ENCODE measurements at places on chromosomes 11 and 22.

GRCh38 chr11:68838572-68838964 is 3.1 kb downstream of the CPT1A start:
- peak; percentile 78 for DNase-seq

GRCh38 chr11:70772950-70773349 is 374.6 kb downstream of the CTTN start:
- DNase-seq, result no peak

DNA sequence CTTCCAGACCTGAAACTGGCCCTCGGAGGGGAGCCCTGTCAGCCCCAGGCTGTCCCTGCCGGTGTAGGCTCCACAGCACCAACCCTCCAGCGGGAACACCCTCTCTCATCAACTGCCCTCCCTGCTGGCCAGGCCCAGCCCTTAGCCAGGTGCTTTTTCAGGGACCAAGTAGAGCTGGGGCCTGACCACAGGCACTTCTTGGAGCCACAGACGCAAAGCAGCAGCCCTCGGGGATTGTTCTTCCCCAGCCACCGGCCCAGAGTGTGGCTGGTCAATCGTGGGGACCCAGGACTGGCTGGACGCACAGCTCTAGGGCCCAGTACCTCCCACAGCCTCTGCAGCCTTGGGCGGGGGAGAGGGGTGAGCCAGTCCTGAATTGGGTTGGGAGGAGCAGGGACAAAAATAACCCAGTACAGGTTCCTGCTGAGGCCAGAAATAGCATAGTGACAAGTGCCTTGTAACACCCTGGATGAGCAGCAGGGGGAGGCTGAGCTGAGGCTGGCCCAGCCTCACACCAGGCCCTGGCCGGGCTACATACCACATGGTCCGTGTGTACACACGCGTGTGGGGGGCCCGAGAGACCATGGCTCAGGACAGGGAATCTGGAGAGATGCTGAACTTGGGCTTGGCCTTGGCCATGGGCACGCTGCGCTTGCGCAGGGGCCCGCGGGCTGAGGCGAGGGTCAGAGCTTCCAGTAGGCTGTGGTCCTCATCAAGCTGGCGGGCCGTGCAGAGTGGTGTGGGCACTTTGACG is 2.0 kb downstream of the KCNJ11 start:
- DNase-seq, result no peak

- DNase-seq, result no peak
Observed at GRCh38 chr11:93324500-93324899, 6.0 kb upstream of the DEUP1 start.

DNA sequence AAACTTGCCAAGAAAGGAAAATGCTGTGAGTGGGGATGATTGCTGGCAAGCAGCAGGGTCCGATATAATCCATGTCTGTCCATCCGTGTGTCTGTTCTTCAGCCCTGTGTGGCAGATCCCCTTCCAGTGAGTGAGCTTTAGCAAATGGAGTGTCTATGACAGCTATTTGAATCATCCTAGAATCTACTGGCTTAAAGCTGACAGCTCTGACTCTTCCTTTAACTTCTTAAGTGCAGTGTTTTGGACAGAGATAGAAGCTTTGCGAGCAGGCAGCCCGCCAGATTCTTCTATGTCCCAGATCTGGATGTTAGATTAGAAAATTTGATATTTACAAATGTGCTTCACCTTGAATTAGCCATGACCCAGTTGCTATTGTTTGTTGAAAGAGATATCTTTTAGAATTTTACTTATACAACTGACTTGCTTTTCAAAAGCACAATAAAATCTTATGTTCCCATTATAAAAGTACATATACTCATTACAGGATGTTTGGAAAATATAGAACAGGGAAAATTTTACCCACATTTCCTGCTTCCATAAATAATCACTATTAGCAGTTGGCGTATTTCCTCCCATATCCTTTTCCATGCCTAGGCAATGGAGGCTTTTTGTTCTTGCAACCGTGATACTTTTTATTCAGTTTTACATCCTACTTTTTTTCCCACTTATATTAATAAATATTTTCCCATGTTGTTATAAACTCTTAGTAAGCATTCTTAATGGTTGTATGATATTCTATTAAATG is 124.5 kb downstream of the COMMD9 start:
- no peak for DNase-seq

DNA sequence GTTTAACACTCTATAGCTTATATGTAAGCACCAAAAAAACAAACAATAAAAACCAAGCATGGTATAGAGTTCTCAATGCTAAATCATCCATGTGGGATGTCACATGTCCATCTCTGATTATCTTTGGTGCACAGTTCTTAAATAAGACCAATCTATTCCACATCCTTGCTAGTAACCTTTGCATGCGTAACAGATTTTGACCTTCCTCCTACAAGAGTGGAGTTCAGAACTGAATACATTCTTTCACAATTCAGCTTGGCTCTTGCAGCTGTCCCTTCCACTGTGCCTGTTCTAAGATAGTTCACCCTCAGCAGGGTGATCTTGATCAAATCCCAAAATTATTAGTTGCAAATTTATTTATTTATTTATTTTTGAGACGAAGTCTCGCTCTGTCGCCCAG is 21.1 kb downstream of the PRR14L start:
- DNase-seq, result no peak

- no peak for DNase-seq
Observed at GRCh38 chr22:33866511-33866910, 53.8 kb downstream of the LARGE1 start.

DNA sequence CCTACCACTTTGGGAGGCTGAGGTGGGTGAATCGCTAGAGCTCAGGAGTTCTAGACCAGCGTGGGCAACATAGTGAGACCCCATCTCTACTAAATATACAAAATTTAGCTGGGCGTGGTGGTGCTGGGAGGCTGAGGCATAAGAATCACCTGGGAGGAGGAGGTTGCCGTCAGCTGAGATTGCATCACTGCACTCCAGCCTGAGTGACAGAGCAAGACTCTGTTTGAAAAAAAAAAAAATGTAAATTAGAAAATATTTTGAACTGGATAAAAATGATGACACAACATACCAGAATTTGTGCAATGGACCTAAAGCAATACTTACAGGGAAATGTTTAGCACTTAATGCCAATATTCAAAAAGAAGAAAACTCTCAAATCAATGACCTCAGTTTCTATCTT is 46.4 kb downstream of the ATG16L2 start:
- DNase-seq, result no peak

- no peak for DNase-seq
Observed at GRCh38 chr11:128886406-128887124, 4.6 kb upstream of the KCNJ5 start.

GRCh38 chr22:40764763-40765441 is 54.2 kb downstream of the SLC25A17 start:
- DNase-seq, result no peak

- no peak for DNase-seq
Observed at GRCh38 chr11:85673393-85673792, 8.5 kb upstream of the CREBZF start.

GRCh38 chr11:19511413-19512183 is 201.0 kb upstream of the NAV2 start:
- peak; percentile 73 for DNase-seq

DNA sequence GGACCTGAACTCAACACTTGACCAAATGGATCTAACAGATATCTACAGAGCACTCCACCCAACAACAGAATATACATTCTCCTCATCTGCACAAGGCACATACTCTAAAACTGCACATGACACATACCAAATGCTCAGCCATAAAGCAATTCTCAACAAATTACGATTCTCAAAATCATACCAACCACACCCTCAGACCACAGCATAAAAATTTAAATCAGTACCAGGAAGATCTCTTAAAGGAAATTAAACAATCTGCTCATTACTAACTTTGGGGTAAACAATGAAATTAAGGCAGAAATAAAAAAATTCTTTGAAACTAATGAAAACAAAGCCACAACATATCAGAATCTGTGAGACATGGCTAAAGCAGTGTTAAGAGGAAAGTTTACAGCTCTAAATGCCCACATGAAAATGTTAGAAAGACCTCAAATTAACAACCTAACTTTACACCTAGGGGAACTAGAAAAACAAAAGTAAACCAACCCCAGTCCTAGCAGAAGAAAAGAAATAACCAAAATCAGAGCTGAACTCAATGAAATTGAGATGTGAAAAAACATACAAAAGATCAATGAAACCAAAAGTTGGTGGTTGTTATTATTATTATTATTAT is 37.2 kb downstream of the TMEM123 start:
- no peak for DNase-seq

- DNase-seq, result no peak
Observed at GRCh38 chr11:12505183-12505582, 127.8 kb downstream of the PARVA start.

Measured in ascending aorta (tissue), 2 donors.